ENCODE measurements at places on chromosomes 2 and 18.
A peak's percentile ranks its signal among the peaks of the same experiment; 100 is the strongest.

- peak; percentile 78 for DNase-seq
- H3K36me3 ChIP-seq, result no peaks in the 10 kb centered on the region
- H3K27me3 ChIP-seq, result no peaks in the 10 kb centered on the region
- no peak overlapping the region for H3K4me3 ChIP-seq
- no peak overlapping the region for H3K27ac ChIP-seq
Measured at GRCh38 chr2:120675460-120676130, 60.1 kb upstream of the GLI2 start.

DNA sequence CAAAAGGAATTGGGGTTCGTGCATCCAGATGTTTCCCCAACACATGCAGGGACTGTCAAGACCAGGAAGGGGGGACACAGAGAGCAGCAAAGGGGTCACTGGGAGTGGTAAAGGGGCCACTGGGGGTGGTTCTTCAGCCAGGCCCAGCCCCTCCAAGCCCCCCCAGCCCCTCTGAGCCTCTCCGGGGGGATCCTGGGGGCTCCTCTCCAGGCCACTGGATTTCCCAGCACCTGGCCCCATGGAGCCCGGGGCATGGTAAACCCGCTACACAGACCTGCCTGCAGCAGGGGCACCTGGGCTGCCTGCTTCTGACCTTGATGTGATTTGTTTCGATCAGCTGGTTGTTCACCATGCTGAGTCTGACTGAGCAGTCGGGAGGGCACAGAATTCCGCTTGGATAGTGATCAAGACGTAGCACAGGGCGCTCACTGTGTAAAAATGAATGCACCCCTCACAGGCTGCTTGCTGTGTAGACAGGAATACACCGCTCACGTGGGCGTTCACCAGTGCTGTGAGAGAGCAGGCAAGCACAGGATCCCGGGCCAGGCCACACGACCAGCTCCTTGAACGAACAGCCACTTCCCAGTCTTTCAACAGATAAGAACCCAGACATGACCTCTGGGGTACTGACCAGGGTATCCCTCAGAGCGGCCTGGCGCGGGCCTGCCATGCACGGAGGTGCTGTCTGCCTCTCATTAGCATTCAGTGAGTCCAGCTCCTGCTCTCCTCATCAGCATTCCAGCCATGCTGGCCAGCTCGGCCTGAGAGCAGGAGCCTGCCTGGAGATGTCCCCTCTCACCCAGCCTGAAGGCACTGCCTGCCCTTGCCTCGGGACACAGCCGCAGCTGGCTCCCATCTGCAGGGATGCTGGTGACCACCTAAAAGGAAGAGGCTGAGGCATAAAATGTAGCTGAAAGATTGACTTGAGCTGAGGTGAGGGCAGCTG is 73.3 kb upstream of the OTOS start:
- no peaks in the 10 kb centered on the region for H3K36me3 ChIP-seq
- no peak overlapping the region for H3K4me3 ChIP-seq
- peak; percentile 81 for DNase-seq
- no peaks in the 10 kb centered on the region for H3K27me3 ChIP-seq
- no peaks in the 10 kb centered on the region for H3K4me1 ChIP-seq
- no peak overlapping the region for H3K27ac ChIP-seq

DNA sequence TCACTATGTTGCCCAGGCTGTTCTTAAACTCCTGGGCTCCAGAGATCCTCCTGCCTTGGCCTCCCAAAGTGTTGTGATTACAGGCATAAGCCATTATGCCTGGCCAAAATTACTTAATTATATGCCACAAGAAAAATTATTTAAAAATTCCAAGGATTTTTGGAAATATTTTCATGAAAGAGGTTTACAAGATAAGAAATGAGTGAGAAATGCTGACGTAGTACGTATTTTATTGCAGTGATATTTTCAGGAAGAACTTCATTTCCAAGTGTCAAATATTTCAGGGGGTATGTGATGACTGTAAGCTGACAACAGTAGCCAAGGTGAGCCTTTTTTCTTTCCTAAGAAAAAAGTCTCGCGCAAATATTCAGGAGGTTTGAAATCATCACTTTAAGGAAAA is 20.8 kb downstream of the NIF3L1 start:
- H3K27me3 ChIP-seq, result no peaks in the 10 kb centered on the region
- no peak for DNase-seq
- H3K36me3 ChIP-seq, result peaks cover 15% of the 10 kb centered on the region
- no peak overlapping the region for H3K4me3 ChIP-seq
- no peak overlapping the region for H3K27ac ChIP-seq

GRCh38 chr2:204357286-204357685 is 188.0 kb upstream of the PARD3B start:
- H3K27me3 ChIP-seq, result no peaks in the 10 kb centered on the region

DNA sequence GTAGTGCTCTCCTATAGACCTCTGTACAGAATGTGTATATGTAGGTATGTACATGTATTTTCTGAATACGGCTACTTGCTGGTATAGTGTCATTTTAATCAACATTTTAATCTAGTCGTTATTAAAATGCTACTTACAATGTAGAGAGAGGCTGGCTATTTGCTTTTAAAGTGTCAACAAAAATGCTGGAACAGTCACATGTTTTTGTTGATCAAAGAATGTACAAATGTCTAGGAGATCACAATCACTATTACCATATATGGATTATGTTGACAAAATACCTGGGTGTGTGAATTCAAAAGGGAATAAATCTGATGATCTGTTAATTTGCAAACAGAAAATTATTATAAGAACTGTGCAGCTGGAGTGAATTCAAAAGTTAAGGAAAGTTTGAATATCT is 170.3 kb downstream of the CAMKMT start:
- no peaks in the 10 kb centered on the region for H3K4me1 ChIP-seq
- no peaks in the 10 kb centered on the region for H3K36me3 ChIP-seq
- no peaks in the 10 kb centered on the region for H3K27me3 ChIP-seq
- no peak overlapping the region for H3K4me3 ChIP-seq
- no peak for DNase-seq

GRCh38 chr2:109255654-109256053 is 126.6 kb downstream of the SH3RF3 start:
- DNase-seq, result no peak
- peaks cover 51% of the 10 kb centered on the region for H3K4me1 ChIP-seq

- H3K36me3 ChIP-seq, result no peaks in the 10 kb centered on the region
- no peak overlapping the region for H3K27ac ChIP-seq
- H3K27me3 ChIP-seq, result no peaks in the 10 kb centered on the region
- H3K4me1 ChIP-seq, result no peaks in the 10 kb centered on the region
Measured at GRCh38 chr18:35389095-35389618, 12.0 kb upstream of the ZNF396 start.

- peaks cover 42% of the 10 kb centered on the region for H3K36me3 ChIP-seq
- no peak overlapping the region for H3K4me3 ChIP-seq
- H3K4me1 ChIP-seq, result no peaks in the 10 kb centered on the region
- no peak overlapping the region for H3K27ac ChIP-seq
- no peak for DNase-seq
Measured at GRCh38 chr2:6856548-6856920, 9.2 kb downstream of the CMPK2 start.

DNA sequence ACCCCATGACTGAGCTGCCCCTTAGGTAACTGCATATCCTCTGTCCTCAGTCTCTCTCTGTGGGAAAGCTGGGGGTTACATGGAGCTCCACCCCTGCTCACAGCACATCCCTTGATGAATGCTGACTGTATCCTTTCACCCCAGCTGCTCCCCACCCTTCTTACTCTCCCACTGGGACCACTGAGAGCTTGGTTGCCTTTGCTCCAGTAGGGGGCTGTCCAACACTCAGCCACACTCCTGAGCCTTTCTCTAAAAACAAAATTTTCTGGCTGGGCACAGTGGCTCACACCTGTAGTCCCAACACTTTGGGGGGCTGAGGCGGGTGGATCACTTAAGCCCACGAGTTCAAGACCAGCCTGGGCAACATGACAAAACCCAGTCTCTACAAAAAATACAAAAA is 89.2 kb upstream of the MSH2 start:
- H3K27ac ChIP-seq, result no peak overlapping the region
- peaks cover 23% of the 10 kb centered on the region for H3K4me1 ChIP-seq
- DNase-seq, result no peak

- no peak for DNase-seq
- no peaks in the 10 kb centered on the region for H3K27me3 ChIP-seq
- H3K4me3 ChIP-seq, result no peak overlapping the region
- peaks cover 7% of the 10 kb centered on the region for H3K4me1 ChIP-seq
Measured at GRCh38 chr18:51051105-51051712, 21.2 kb downstream of the SMAD4 start.

DNA sequence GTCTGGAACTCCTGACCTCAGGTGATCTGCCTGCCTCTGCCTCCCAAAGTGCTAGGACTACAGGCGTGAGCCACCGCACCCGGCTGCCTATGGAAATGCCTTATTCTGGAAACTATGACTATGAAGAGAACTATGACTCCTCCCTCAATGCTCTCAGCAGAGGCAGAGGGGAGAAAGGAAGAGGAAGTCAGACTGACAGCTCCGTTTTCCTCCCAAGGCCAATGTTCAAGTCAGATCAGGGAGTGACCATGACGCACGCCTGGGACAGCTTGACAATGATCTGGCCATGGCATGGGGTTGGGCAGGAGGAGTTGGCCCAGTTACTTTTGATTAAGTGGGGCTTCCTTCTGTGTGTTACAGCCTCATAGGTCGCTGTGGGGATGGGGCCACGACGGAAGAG is 44.3 kb upstream of the MRPL33 start:
- DNase-seq, result no peak
- H3K4me1 ChIP-seq, result peaks cover 37% of the 10 kb centered on the region
- H3K27ac ChIP-seq, result peak overlapping the region; percentile 82

GRCh38 chr2:36165132-36165531 is 190.4 kb upstream of the CRIM1 start:
- H3K36me3 ChIP-seq, result no peaks in the 10 kb centered on the region
- no peak for DNase-seq
- H3K4me3 ChIP-seq, result no peak overlapping the region

DNA sequence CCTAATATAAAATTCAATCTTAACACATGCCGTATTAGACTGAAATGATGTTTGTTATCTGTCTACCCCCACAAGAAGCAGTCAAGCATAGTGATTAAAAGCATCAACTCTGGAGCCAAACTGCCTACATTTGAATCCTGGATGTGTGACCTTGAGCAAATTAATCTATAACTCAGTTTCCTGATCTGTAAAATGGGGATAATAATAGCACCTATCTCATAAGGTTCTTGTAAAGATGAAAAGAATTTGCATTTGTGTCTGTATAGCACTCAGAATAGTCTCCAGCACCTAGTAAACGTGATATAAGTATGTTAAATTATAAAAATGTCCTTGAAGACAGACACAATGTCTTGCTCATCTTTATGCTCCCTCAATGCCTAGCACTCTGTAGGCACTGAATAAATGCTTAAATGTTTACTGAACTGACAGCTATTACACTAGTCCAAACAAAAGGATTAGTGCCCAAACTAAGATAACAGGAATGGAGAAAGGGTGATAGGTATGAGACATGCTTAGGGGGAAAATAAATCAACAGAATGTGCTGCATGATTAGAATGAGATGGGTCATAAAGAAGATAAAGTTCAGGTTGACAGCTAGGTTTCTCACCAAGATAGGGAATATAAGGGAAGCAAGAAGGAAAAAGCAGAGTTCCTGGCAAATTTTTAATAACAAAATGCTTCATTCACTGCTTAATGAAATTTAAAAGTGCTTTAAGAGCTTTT is 180.6 kb downstream of the ATAD2B start:
- H3K36me3 ChIP-seq, result peaks cover 7% of the 10 kb centered on the region
- no peak for DNase-seq
- no peaks in the 10 kb centered on the region for H3K27me3 ChIP-seq
- no peak overlapping the region for H3K4me3 ChIP-seq
- no peaks in the 10 kb centered on the region for H3K4me1 ChIP-seq
- no peak overlapping the region for H3K27ac ChIP-seq

GRCh38 chr2:220104871-220105351 is 477.5 kb downstream of the SLC4A3 start:
- H3K27ac ChIP-seq, result no peak overlapping the region
- no peaks in the 10 kb centered on the region for H3K36me3 ChIP-seq
- H3K4me3 ChIP-seq, result no peak overlapping the region
- no peak for DNase-seq

- no peak for DNase-seq
- no peak overlapping the region for H3K27ac ChIP-seq
- H3K4me3 ChIP-seq, result no peak overlapping the region
- peaks cover 29% of the 10 kb centered on the region for H3K4me1 ChIP-seq
- H3K36me3 ChIP-seq, result no peaks in the 10 kb centered on the region
Measured at GRCh38 chr2:176127774-176128072, 1.8 kb upstream of the HOXD8 start.

GRCh38 chr2:160238392-160238791 is 38.3 kb upstream of the ITGB6 start:
- DNase-seq, result no peak
- H3K4me1 ChIP-seq, result peaks cover 27% of the 10 kb centered on the region
- H3K27me3 ChIP-seq, result no peaks in the 10 kb centered on the region
